ENCODE measurements at places on chromosomes 6 and 20. TPM values are rescaled to one million over a fixed set of nuclear protein-coding genes. Genes with fewer than 3 reads are reported as not detected.

GRCh38 chr6:19602434-19603013 lies 234.6 kb upstream of the ID4 start:
- no peak for DNase-seq

DNA sequence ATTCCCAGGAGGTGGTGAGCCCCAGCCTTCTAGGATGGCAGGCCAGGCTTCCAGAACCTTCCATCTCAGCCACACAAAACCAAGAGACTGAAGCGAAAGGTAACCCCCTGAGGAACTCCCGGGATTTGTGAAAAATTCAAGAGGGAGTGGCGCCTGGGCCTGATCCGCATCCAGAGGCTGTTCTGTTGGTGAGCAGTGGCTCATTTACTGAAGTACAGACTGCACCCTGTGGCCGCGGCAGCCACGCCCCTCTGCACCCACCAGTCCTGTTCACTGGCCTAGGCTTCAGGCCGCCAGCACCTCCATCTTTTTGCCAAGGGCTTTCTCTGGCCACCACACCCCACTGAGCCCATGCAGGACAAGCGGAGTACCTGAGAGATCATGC lies 79.1 kb upstream of the PTPN1 start:
- no peak for DNase-seq

- DNase-seq = no peak
Measured at GRCh38 chr20:47179267-47179666, 177.2 kb downstream of the ZMYND8 start.

DNA sequence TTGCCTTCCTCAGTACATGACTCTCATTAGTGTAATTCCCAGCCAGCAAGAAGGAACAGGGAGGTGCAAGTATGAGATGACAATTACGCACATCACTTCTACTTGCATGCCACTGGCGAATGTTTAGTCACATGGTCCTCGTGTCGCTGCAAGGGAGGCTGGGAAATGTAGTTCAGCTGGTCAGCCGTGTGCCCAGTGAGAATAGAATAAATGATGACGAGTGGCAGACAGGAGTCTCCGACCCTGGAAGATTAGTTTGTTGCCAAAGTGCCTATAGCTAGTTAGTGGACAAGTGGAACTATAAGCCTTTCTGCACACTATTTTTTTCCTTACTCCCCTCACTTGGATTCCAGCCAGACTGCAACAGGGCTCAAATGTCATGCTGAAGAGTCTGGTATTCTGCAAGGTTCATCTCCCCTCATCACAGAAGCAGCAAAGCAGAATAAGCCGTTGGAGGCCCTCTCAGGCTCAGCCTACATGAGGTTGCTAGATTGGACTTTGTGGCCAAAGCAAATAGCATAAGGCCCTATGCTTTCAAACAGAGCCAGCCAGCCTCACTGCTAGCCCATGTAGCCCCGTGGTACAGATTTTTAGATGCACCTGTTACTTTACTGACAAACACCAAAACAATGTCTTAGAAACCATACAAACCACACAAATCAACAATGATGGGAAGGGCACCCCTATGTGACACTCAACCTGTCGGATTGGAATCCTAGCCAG lies 9.7 kb downstream of the LINC00237 start:
- no peak for DNase-seq

Gene GPLD1
- 7.3 TPM for total RNA-seq

Gene MAS1
- total RNA-seq = not detected
